ENCODE measurements at places on chromosomes 16 and 17.

DNA sequence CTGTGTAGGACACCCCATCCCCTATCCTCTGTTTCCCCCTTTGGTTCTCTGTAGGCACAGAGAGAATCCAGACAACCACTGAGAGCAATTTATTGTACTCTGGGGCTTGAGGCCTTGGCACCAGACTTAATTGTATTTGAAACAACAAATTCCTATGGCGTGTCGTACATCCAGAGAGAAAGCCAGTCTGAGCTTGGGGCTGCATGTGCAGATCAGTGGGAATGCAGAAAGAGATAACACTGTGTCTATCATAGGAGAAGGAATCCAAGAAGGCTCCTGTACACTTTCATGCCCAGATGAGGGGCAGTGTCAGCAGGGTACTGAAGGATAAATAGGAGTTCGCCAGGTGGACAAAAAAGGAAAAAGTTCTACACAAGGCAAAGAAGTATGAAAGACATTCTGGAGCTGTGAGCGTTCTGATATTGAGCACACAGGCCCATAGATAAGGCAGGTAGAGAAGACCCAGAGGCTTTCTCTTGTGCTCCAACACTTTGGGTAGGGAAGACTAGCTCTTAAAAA, 22.0 kb upstream of the IL4R start:
- no peak for DNase-seq

GRCh38 chr16:89071686-89072547, 21.7 kb upstream of the ACSF3 start:
- DNase-seq: no peak

- DNase-seq: no peak
These were observed 15.3 kb downstream of the KSR1 start for GRCh38 chr17:27471321-27472269.

GRCh38 chr17:45942284-45942683, 47.9 kb downstream of the MAPT start:
- no peak for DNase-seq

DNA sequence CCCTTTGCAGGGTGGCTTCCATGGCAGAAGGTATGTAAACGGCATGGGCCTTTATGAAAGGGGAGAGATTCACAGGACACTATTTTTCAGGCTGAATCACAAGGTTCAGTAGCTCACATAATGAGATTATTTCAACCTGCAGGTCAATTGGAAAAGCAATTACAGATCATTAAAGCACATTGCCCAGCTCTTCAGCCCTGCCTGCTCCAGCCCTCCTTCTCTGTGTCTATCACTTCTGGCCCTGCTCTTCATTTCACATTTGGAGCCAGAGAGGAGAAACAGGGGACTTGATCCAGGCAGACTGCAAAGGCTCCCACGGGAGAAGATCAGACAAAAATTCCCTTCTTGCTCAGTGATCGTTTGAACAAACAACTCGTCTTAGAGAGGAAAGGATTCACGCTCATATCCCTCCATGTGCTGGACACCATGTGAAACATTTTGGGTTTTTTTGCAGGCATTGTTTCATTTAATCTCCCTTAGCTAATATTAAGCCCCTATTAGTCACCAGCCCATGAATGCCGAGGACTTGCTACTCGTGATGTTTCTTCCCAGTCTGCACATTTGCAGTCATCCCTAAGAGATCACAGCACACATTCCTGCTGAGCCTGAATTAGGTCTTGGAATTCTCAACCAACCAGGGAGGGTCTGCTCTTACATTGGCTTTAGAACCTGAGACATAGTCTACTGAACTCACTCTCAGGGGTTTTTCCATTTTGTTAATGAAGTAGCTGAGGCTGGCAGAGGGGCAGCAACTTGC, 443.9 kb upstream of the CCL2 start:
- DNase-seq: no peak

DNA sequence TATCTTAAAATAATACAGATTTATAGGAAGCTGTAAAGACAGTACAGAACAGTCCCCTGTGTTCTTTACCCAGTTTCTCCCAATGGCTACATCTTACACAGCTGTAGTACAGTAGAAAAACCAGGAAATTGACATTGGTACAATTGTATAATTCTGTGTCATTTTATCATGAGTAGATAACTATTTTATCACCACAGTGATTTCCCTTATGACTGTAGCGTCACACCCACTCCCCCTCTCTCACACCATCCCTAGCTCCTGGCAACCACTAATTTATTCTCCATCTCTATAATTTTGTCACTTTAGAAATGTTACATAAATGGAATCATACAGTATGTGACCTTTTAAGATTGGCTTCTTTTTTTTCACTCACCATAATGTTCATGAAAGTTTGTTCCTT, 30.9 kb downstream of the CLTC start:
- no peak for DNase-seq

DNA sequence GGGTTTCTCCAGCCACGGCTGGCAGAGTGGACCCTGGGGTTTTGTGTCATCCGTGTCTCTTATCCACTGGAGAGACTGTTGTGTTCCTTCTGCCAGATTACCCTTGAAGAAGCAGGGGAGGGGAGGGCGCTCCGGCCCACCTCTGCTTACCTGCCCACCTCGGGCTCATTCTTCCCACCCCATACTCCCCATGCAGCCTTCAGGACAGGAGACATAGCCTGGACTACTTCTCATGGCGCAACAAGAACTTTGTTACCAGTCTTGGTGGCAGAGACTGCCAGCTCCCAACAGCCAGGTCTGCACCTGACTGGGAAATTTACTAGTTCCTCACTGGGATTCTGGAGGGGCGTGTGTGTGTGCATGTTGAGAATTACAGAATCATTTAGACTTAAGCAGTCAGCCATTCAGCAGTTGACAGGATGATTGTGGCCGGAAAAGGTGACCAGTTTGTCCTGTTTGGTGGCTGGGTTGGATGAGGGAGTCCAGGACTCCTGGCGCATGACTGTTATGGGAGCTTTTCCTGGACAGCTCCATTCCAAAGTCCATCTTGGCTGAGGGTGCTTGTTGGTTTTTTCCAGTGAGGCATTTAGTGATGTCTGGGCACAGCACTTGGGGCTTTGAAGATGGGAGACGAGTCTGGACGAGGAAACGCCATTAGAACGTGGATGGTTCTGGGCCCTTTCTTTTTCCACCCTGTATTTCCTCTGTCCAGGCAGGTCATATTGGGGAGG, 8.7 kb downstream of the GSE1 start:
- DNase-seq: no peak

GRCh38 chr17:82863941-82864712, 24.3 kb upstream of the ZNF750 start:
- DNase-seq: peak; percentile 89

GRCh38 chr16:56269811-56270684, 78.8 kb downstream of the GNAO1 start:
- peak; percentile 46 for DNase-seq

GRCh38 chr16:89147085-89147817, 24.3 kb upstream of the CDH15 start:
- DNase-seq: peak; percentile 12

GRCh38 chr16:9091867-9092281, 430 bp downstream of the HAPSTR1 start:
- DNase-seq: peak; percentile 94

- no peak for DNase-seq
These were observed 128.4 kb downstream of the WWOX start for GRCh38 chr16:78227855-78228254.
